ENCODE measurements at places on chromosomes 1 and 21. TPM values are rescaled to one million over a fixed set of nuclear protein-coding genes. Genes with fewer than 3 reads are reported as not detected.

CHRM3 gene
- 44.3 TPM for total RNA-seq

KCNK2 gene
- 34.8 TPM for total RNA-seq

GJA5 gene
- total RNA-seq: 2.3 TPM

AADACL3 gene
- not detected for total RNA-seq

NID1 gene
- total RNA-seq: 18.0 TPM

DPT gene
- total RNA-seq: not detected

LORICRIN gene
- 0.69 TPM for total RNA-seq

AGMAT gene
- 2.3 TPM for total RNA-seq

ANKRD34A gene
- total RNA-seq: 2.5 TPM

FOXD3 gene
- total RNA-seq: not detected

EPHA2 gene
- 2.5 TPM for total RNA-seq

LRRC53 gene
- total RNA-seq: 0.23 TPM

LIPI gene
- total RNA-seq: not detected

SPRR3 gene
- total RNA-seq: not detected

RBP7 gene
- total RNA-seq: not detected

CD1E gene
- total RNA-seq: not detected

MYOM3 gene
- total RNA-seq: 0.23 TPM

SMIM1 gene
- total RNA-seq: 0.92 TPM

C4BPA gene
- total RNA-seq: not detected

PTPN14 gene
- 5.1 TPM for total RNA-seq

VSIG8 gene
- not detected for total RNA-seq

GJA8 gene
- not detected for total RNA-seq

OLFML3 gene
- 19.8 TPM for total RNA-seq

CDC42SE1 gene
- total RNA-seq: 36.4 TPM

CDC42BPA gene
- total RNA-seq: 179 TPM

HUNK gene
- 8.1 TPM for total RNA-seq

NUP210L gene
- total RNA-seq: 0.23 TPM
